NCI-H446 (cell line): ENCODE measurements at places on chromosomes 1 and 21.

DNA sequence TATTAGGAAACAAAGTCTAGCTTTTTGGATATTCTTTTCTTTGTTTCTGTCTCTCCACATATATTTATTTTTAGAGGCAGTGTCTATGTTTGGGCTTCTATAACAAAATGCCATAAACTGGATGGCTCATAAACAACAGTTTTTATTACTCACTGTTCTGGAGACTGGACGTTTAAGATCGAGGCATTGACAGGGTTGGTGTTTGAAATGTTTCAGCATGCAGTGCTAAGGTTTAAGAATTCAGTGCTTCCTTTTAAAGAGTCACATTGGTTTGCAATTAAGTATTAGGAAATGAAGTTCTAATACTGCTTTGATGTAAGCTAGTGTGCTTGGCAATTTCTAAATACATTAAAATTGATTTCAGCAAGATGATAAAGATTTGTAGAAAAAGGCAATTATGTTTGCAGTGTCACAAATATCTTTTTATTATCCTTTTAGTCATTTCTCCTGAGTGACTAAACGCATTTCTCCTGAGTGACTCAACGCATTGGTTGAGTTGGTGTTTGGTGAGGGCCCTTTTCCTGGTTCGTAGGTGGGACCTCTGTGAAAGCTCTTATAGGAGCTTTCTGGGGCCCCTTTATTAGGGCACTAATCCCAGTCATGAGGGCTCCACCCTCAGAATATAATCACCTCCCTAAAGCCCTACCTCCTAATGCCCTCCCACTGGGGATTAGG, 317.0 kb downstream of the USP25 start:
- no peak for DNase-seq

GRCh38 chr1:110916669-110917306, 43.8 kb downstream of the CD53 start:
- DNase-seq = no peak

DNA sequence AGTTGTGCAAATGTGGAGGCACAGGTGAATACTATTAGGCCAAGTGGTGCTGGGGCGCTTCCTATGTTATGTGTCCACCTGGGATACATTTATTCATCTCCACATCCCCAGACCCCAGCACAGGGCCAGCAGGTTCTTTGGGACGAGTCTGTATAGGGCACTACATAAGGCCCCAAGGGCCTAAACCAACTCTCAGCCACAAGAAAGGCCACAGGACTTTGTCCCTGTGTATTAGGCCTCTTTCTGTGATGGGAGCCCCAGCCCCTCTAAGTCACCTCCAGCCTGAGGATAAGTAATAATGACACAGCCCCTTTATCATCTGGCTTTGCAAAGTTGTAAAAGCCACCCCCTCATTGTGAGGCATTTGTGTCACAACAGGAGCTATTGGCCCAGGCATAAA, 79.2 kb upstream of the CD1D start:
- DNase-seq = no peak

DNA sequence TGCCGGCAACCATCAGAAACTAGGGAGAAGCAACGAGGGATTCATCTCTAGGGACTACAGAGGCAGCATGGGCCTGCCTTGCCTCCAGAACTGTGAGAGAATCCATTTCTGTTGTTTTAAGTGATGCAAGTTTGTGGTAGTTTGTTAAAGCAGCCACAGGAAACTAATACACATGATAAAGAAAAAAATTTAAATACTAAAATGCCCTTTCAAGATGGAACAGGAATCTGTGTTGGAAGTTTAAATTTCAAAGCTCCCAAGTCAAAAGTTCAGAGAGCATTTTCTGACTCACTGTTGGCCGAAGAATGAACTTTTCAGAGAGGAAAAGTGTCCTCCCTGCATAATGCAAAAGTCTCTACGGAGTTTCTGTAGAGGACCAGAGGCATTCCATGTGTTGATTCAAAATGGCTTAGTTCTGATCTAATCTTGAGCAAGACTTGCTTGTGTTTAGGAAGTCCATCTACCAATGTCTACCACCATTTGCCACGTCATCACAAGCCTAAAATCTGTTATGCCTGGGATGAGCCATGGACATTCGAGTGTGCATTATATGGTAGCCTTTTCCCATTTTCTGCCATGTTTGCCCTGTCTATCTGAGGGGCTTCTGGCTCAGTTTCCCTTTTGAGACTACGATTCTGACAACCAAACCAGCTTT, 22.4 kb upstream of the ARHGAP29 start:
- no peak for DNase-seq

- no peak for DNase-seq
Observed at GRCh38 chr1:217010253-217010652, 287.0 kb upstream of the ESRRG start.

DNA sequence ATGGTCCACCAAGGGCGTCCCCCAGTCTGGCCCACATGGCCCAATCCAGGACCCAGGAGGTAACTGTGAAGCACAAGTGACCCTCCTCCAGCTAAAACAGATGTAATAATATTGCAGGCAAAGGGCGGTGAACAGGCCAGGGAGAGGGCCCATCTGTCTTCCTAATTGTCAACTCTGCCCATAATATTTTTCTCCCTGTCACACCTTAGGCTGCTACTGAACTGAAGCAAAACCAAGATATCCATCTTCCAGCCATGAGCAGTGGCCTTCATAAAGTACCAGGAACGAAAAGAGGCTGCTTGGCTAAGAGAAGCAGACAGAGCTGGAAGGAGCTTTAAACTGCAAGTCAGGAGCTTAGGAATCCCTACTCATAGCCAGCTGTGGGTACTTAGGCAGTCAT, 3.1 kb downstream of the KANK4 start:
- DNase-seq = no peak

GRCh38 chr1:86150553-86151055, 6.0 kb downstream of the COL24A1 start:
- DNase-seq = no peak

GRCh38 chr1:3483801-3484444, 29.5 kb downstream of the ARHGEF16 start:
- DNase-seq = no peak

DNA sequence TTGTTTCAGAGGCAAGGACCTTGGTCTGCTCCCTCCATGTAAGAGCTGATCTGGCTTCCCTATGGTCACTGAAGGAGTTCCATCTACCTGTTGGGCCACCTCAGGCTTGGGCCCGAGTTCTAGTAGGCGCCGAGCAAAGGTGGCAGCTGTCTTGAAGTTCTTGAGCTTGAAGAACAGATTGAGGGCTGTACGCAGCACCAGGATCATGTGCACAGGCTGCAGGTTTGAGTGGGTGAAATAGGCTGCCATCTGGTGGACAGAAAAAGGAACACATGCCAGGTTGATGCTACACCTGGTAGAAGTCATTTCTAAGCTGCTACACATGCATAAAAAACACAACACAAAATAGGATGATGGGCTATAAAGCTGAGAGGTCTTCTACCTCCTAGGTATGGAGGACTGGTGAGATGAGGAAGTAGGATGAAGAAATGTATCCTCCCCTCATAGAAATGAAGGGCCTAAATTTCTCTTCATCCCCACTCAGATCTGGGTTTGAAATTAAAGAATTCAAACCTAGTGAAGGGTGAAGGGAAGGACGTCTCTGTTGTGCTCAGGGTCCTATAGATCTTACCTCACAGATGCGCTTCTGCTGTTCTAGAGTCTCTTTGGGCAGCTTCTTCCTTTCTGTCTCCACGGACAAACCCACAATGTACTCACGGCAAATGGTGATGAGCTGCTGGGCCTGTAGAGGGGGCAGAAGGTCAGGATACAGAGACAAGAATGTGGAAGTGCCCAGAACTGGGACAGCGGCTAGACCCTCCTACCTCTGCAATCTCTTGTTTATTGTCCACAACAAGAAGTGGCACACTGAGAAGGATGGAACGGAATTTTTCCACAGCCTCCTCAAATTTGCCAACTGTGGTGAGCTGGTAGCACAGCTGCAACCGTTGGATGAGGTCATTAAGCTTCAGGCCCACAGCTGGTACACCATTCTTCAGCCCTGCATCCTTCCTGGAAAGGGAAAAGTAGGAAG, 6.6 kb upstream of the PEX19 start:
- DNase-seq = no peak

- DNase-seq = no peak
Observed at GRCh38 chr21:28280611-28281010, 712.1 kb downstream of the LTN1 start.

GRCh38 chr1:227745568-227746265, 10.5 kb downstream of the SNAP47 start:
- no peak for DNase-seq

DNA sequence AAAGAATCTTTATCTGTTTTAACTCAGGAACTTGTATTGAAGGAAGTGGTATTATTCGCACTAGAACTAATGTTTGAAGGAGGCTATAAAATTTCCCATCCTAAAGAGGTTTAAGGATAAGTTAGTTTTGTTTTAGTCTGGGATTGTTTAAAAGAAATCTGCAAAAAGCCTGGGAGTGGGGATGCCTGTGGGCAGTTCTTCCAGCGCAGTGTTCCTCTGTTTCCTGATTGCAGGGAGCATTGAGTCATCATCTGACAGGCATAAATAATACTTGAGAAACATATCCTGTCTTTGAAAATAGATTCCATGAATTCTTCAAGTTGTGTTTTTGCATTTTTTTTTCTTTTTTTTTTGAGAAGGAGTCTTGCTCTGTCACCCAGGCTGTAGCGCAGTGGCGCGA, 350.8 kb upstream of the PTBP2 start:
- no peak for DNase-seq
